ENCODE measurements at places on chromosomes 2 and 18.

DNA sequence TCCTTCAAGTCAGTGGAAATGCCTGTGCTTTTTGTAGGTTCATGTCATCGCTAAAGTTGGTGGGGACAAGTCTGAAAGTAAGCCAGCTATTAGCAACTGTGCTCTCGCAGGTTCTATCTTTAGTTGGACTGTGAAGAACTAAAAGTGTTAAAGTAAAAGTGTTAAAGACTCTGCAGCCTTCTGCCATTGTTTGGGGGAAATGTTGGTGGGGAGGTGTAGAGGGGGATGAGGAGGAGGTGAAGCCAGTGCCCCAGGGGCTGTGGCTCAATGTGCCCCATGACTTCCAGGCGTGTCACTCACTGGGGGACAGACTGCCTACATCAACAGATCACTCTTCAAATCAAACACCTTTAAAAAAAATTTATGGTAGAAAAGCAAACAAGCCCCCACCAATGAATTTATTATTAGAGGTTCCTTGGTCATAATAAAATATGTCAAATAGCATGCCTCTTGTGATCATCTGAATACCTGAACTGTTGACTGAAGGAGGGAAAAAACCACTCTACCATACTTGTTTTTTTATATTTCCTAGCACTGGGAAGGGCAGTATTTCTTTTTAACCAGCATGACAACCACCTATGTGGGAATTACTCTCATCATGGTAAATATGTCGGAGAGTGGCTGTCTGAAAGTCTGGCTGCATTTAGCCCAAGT, 19.3 kb downstream of the TGFA start:
- no peak for DNase-seq

DNA sequence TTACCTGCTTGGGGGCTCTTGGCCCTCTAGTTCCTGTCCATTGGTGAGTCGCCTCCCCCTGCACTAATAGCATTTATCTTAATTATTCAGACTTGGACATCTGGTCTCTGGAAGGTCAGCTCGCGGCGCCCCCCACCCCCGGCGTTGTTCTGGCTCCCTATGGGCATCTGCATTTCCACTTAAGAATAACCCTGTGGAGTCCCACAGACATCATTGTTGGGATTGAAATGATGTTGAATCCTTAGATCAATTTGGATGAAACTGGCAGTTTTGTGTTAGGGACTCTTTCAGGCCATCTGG, 313.8 kb upstream of the HS6ST1 start:
- DNase-seq, result no peak

GRCh38 chr2:71798266-71799012, 345.1 kb downstream of the DYSF start:
- DNase-seq, result peak; percentile 89

DNA sequence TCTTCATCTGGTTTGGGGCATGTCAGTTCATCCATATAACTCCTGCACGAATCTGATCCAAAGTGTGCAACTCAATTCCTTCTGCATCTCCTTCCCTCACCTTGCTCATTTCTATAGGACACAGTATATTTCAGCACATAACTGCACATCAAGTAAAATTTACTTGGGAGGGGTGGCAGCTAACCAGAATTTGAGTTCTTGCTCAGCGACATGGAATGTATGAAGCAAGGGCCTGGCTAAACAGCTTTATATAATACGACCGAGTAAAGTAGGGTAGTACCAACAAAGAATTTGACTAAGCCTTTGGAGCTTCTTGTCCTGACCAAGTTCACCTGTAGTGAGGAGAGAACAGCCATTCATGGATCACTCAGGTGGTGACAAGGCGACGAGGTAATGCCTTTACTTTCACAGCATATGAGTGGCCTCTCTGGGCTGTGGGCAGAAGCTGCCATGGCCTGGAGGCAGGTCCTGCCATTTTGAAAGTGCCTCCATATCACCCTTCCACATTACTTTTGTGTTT, 570.2 kb upstream of the TNP1 start:
- no peak for DNase-seq

DNA sequence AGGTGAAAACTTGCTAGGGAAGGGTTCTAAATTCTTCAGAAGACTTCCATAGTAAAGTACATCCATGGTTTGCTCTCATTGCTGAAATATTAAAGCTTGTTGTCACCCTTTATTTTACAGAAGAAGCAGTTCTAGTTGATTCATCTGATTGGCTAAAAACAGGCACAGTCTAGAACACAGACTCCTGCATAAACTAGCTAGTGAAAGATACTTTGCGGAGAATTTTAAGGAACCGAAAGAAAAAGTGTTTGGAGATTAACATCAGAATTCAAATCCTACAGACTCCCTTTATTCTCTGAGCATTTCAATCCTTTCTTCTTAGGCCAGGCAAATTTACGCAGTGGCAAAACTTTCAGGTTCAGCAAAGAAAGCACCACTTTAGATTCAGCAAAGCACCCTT, 1076.5 kb upstream of the ZEB2 start:
- DNase-seq, result no peak

DNA sequence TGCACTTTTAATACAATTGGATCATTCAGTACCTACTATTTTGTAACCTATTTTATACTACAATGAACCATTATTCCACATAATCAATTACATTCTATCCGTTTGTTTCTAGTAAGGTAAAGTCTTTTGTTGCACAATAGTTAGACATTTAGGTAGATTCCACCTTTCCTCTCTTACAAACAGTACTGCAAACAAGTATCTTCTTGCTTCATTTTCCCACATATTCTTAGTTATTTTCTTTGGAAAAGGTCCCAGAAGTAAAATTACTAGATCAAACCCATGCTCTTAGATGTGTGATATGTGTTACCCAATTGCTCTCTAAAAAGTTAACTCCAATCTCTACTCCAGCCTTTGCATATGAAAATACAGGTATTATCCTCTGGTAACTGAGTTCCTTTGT, 49.6 kb downstream of the SPIRE1 start:
- DNase-seq, result no peak

DNA sequence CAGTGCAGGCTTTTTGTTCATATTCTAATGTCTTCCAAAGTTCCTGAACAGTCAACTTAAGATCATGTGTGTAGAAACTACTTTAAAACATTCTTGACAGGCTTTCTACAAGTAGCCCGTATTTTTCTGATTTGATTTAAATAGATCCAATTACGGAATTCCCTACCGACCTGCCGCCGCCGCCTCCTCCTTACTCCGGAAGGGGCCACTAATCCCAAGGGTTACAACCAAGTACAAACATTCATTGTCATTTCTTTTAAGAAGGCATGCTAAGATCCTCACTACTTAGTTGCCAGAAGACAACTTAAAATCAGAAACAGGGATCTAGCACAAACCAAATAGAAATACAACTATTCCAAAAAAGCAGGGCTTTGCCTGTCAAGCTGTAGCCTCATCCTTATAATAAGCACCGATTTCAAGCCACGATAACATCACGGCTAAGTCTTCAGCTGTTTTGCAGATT, 784 bp downstream of the WDR33 start:
- DNase-seq, result peak; percentile 26

DNA sequence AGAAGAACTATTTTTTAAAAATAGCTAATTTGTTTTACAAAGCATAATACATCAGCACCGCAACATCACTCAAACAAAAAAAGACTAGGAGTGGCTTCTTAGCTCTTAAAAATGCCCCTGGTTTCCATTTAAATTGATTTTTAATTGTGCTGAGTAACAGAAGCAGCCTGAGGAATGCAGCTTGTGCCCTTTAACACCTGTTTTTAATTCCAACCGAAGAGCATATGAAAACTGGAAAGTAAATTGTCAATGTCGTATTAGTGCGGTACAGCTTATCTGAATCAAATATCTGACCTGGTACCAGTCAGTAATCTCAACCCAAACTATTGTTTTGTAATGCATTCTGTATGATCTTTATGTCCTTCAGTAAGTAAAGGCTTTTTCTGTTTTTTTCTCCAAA, 13.2 kb upstream of the CD302 start:
- no peak for DNase-seq

GRCh38 chr2:204530464-204530805, 14.8 kb upstream of the PARD3B start:
- no peak for DNase-seq

DNA sequence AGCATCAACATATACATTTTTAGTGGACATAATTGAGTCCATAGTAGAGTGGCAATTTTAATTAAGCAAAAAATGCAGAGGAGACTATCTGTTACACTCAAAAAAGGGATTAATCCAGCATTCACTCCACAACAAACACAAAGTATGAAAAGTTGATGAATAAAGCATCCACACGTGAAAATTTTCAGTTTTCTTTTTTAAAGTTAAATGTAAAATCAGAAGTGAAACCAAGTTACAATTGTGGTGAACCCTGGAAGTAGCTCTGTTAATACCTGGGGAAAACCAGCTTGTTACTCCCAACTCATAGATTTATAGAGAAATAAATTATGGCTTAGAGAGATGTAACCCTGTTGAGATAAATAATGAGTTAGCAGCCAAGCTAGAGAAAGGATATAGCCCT, 807.8 kb downstream of the TRIB2 start:
- DNase-seq, result no peak

- no peak for DNase-seq
Measured at GRCh38 chr2:47299555-47299954, 103.4 kb upstream of the MSH2 start.

DNA sequence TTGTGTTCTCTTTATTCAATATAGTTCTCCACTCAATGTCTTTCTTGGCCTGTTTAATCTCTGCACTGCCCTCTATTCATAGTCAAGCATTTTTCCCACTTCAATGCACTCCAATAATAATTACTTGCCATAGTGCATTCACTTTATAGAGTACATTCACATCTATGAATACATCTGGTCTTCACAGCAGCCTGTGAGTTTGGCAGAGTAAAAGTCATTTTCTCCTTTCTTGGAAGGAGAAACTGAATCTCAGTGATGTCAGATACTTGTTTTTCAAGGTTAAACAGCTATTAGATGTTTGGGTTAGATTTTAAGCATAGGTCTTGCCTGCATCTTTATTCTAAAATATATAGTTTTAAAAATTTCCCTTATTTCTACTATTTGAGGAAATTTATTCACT, 373.2 kb downstream of the TRIB2 start:
- no peak for DNase-seq

DNA sequence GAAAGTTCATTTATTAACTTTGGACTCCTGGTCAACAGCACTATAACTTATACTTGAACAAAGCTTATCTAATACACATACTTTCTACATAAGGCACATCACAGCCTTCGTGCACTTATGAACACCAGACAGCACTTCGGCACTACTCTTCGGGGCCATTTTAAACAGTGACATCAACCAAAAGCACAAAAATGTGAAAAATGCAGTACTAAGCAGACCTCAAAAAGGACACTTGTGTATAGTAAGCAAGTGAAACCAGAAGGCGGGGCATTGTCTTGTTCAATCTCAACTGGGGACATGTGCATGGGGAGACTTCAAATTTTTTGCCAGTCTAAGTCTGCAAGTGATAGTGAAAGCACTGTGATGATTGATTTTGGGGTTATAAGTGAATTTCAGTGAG, 163.0 kb downstream of the NCKAP5 start:
- DNase-seq, result no peak

DNA sequence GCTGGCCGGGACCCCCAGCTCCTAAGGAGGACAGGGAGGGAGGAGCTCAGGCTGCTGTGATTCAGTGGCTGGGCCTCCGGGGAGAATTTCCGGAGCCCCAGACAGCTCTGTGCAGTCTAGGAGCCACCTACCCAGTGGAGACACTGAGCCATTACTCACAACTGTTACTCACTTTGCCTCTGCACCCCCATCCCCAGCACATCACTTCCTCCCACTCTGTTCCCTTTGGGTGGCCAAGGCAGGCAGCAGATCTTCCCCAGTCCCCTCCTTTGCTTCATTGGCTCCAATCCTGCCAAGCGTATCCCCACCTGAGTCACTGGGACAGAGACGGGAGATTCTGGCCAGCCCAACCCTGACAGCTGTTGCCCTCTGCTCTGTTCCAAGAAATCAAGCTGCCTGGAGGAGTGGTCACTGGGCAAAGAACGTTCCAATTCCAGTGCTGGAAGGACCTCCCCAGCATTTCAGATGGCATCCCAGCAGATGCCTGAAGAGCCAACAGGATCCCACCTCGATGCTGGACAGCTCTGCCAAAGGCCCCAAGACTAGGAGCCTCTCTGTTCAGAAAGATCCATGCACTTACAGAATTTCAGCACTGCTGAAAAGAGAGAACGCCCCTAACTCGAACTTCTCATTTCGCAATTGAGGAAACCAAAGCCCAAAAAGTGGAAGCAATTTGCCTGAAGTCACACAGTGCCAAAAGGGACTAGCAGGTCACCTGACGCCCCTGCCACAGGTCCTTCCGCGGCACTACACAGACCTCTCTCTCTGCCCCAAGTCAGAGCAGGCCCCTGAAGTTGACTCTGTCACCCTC, 68.3 kb downstream of the TNS1 start:
- DNase-seq, result no peak
